ENCODE measurements at places on chromosomes 4 and X.

GRCh38 chrX:102720237-102721168 is at the start of gene GPRASP3:
Gene GPRASP3, plus strand, starts transcription at chrX:102720743. Its CDS starts 28,253 bp downstream, at chrX:102748996.
- peak; percentile 34 for DNase-seq

GRCh38 chr4:60948008-60948407 is 252.1 kb upstream of the ADGRL3 start:
- no peak for DNase-seq

DNA sequence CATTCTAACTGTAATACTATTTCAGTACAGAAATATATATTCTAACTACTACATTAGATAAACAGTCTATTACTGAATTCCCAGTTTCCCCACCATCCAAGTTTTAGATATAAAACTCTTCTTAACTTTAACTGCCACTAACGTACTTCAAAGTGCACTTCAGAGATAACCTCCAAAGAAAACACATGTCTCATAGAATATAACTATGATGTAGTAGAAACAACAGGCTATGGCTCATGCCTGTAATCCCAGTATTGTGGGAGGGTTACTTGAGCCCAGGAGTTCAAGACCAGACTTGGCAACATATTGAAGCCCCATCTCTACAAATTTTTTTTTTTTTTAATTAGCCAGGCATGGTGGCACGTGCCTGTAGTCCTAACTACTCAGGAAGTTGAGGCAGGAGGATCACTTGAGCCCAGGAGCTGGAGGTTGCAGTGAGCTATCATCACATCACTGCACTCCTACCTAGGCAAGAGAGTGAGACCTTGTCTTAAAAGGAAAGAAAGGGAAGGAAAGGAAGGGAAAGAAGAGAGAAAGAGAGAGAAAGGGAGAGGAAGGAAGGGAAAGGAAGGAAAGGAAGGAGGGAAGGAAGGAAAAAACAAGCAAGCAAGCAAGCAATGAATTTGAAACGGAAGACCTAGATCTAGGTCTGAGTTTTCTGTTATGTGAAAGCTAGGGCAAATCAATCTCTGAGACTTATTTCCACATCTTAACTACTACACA is 4.8 kb downstream of the HAUS3 start:
- no peak for DNase-seq

DNA sequence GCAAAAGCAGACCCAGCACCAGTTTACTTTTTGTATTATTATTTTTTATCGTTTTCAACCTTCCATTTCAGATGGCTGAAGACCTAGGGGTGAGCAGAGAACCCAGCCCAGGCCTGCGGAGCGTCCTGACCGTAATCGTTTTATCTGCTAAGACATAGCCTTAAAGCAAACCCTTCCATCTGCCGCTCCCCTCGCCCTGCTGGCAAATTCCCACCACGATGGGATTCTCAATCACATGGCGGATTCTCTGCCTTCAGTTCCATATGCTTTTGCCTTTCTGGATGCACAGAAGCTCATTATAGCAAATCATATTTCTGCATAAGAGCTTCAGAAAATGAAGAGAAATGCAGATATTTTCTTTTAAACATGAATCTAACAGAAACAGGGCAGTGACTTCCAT is 18.6 kb upstream of the XG start:
- DNase-seq, result no peak

DNA sequence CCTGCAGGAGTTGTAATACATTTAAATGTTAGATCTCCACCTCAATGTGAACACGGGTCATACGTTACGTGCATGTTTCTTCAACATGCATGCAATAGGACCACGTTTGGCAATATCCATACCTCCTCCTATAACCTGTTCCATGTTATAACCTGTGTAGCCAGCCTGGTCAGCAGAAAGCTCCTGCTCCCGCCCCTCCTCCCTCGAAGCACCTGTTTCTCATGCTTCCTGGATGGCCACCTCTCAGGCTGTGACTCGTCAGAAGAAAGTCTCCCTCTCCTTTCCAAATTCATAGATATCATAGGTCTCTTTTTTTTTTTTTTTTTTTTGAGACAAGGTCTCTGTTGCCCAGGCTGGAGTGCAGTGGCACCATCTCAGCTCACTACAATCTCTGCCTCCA is 96.5 kb downstream of the HMX1 start:
- no peak for DNase-seq

All from AG04450 (cell line).